ENCODE measurements at places on chromosomes 1 and 21.

DNA sequence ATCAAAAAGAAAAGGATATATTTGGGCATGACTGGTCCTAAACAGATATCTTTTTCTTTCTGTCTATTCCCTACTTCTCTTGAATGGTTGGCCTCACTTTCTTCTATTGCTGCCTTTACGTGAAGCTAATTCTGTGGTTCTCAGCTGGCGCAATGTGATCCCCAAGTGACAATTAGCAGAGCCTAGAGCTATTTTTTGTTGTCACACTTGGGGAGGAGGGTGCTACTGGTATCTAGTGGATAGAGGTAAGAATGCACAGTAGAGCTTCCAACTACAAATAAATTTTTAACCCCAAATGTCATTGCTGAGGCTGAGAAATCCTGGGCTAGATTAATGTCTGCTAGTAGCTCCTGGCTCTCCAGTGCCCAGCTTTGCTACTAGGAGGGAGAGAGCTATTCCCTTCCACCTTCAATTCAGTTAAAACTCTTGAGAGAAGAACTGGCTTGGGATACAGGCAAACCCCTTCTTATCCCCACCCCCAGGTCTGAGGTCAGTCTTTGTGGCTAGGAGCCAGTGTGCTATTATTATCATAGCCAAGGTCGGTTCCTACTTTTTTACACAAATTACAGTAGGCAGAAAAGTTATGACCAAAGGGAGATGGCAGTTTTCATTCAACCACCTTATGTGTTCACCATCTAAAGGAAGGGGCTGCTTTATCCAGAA lies 102.1 kb downstream of the SNX7 start:
- no peak for DNase-seq

DNA sequence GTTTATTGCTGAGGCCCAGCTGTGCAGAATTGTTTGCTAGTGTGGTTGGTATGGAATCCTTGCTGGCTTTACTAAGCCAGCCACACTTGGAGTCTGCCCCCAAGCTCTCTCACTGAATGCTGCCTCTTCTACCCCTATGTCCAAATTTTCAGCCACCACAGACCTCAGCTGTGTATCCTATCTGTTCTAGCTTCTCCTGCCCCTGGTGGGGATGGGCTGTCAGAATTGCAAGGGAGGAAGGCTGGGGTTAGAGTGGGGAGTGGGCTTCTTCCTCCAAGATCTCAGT lies 4.4 kb downstream of the NHLH1 start:
- no peak for DNase-seq

- no peak for DNase-seq
Observed at GRCh38 chr1:113133038-113133437, 60.0 kb downstream of the LRIG2 start.

GRCh38 chr1:31880957-31881687 lies 57.0 kb downstream of the PTP4A2 start:
- no peak for DNase-seq

DNA sequence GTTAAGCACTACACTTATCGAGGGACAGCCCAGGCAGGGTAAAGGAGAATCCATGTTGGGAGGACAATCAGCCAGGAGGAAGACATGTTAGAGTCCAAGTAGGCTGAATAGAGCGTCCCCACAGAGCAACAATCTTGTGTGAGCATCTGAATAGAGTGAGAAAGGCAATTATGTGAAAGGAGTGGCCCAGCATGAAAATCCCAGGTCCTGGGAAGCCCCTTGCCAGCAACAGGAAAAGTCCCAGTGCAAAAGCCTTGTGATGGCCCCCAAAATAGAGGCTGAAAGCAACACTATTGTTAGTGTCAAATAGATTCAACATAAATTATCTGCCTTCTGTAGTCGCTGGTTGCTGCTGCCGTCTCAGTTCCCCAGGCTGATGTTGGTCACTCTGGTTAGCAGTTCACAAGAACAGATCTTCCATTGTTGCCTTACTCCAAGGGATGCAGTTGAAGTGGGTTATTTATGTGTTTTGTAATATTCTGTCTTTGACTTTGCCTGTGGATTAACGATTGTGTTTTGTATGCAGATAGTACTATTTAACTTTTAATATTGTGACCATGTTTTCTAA lies 12.1 kb upstream of the ABL2 start:
- no peak for DNase-seq

DNA sequence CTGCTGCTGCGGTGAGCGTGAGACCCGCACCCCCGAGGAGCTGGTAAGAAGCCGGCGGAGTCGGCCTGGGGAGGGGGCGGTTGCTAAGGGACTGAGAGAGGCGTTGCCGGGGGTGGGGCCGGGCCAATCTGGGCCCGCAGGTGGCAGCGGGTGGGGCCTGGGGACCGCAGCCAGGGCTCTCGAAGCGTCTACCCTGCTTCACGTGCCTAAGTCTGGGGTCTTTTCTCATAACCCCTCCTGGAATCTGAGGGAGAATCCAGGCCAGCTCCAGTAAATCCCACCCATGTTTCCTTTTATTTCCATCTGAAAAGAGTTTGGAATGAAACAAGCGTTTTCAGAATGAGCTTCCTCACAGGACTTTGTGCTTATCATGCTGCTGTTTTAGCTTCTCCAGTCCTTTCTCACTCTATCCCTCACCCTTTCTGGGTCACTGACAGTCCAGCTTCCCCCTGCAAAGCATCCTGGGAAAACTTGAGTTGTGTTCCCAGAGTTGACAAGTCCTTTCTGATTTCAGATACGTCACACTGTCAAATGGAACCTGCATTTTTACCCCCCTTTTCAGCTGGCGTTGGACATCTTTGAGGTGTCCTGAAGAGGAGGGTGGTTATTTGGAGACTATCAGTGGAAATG lies 431 bp downstream of the CLCN6 start:
- DNase-seq = no peak

DNA sequence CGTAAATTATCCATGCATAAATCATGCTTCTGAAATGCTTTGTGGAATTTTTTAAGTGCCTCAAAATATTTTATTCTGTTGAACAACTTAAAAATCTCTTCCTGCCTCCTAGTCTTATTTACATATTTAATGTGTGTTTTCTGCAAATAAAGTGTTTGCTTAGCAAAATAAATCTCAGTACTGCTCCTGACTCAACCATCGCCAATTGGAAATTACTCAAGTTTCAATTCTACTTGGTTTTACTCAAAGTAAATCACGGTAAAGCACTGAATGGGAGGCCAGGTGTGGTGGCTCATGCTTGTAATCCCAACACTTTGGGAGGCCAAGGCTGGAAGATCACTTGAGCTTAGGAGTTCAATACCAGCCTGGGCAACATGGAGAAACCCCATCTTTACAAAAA lies 152.2 kb upstream of the NR5A2 start:
- DNase-seq = no peak

- DNase-seq = no peak
Observed at GRCh38 chr1:225440380-225441221, 12.8 kb upstream of the LBR start.

GRCh38 chr21:43305336-43305665 lies 121.6 kb downstream of the SIK1 start:
- DNase-seq = no peak

GRCh38 chr1:31704271-31705079 lies 658 bp upstream of the COL16A1 start:
- no peak for DNase-seq

- DNase-seq = no peak
Observed at GRCh38 chr1:184861755-184862336, 107.2 kb upstream of the EDEM3 start.

- DNase-seq = peak; percentile 75
Observed at GRCh38 chr1:200415789-200416593, 6.2 kb upstream of the ZNF281 start.

GRCh38 chr1:219121679-219122078 lies 52.0 kb upstream of the LYPLAL1 start:
- DNase-seq = no peak

- no peak for DNase-seq
Observed at GRCh38 chr1:55089683-55090082, 50.3 kb downstream of the PCSK9 start.

DNA sequence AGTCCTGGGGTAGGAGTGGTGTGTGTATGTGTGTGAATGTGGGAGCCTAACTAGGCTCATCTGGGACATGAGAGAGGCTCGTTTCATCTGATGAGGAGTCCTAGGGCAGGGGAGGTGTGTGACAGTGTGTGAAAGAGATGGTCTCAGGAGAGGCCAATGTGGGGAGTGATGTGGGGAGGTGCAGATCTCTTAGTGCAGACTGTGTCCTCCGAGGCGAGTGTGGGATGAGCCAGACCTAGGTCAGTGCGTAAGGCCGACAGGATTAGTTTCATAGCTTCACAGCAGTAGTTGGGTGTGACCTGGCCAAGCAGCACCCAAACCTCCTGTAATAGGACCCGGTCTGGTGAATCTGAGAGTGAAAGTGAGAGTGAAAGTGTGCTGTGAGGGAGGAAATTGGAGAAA lies 94.7 kb downstream of the LIPI start:
- no peak for DNase-seq

- no peak for DNase-seq
Observed at GRCh38 chr21:34148826-34149558, 75.6 kb downstream of the MRPS6 start.

DNA sequence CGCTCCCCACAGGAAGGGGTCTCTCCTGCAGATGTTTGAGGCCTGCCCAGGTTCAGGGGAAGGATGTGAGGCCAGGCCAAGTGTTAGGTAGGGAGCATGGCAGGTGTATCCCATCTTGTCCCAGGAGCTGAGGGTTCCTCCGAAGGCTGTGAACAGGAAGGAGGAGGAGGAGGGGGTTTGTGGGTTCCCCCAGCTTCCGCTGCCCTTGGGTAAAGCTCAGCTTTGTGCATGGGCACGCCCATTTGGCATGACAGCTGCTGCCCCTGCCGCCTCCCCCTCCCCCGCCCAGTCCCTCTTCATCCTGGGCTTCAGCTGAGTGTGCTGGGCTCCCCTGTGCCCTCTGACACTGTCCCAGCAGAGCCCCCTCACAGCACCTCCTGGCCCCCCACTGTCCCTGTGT lies 25.5 kb downstream of the TNFRSF8 start:
- DNase-seq = no peak

DNA sequence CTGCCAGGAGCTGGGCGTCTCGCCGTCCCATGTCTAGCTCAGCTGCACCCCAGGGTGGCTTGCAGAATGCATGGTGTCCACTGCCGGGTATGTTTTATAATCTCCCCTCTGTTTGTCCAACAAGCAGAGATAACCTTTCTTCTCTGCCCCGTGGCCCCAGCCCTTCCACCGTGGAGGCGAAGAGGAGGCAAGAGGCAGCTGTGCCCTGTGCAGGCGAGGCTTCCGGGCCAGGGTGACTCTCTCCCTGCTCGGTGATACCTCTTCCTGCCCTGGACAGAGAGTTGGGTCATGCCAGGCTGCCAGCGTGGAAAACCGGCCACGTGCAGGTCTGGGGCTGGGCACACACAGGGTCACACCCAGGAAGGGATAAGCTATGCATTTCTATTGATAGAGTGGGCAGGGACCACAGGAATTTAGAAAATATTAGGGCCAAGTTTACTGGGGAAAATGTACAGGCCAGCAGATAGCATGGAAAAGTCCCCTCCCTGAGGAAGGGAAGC lies at the start of gene TFF2:
TFF2 (minus strand) TSS at position 68 of the 500 bp plus-strand sequence; CDS start at position 31, 37 bp downstream.
- DNase-seq = peak; percentile 24

DNA sequence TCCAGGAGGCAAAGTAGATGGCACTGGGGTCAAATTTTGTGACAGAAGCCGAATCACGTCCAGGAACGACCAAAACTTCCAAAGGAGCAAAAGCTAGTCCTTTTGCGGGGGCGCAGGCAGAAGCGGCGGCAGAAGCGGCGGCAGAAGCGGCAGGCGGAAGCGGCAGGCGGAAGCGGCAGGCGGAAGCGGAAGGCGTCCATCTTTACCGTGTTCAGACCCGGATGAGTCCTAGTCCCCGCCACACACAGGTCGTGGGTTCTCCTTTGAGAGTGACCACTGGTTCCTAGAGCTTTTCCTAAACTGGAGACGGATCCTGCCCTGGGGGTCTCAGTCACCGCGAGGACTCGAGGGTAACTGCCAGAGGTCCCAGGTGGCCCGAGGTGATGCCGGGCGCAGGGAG lies 53.6 kb downstream of the POFUT2 start:
- no peak for DNase-seq

GRCh38 chr1:23598424-23598823 lies 39.1 kb upstream of the ID3 start:
- no peak for DNase-seq

- DNase-seq = no peak
Observed at GRCh38 chr1:167938080-167938636, 1.3 kb upstream of the MPC2 start.

GRCh38 chr21:35145626-35146233 lies 96.6 kb upstream of the RUNX1 start:
- DNase-seq = peak; percentile 44

- peak; percentile 8 for DNase-seq
Observed at GRCh38 chr1:6082430-6082971, 36.8 kb downstream of the KCNAB2 start.

- DNase-seq = no peak
Observed at GRCh38 chr1:150024156-150024555, 13.6 kb upstream of the OTUD7B start.

GRCh38 chr1:40344597-40344996 lies 27.5 kb upstream of the COL9A2 start:
- peak; percentile 13 for DNase-seq

DNA sequence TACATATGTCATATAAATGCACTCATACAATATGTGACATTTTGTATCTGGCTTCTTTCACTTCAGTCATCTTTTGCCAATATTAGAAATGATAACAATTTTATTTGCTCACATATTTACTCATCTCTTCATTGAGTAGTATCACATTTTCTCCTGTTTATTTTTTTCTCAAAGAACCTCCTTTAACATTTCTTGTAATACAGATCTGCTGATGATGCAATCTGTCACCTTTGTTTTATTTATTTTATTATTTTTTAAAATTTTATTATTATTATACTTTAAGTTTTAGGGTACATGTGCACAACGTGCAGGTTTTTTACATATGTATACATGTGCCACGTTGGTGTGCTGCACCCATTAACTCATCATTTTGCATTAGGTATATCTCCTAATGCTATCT lies 15.8 kb upstream of the TSHB start:
- no peak for DNase-seq

DNA sequence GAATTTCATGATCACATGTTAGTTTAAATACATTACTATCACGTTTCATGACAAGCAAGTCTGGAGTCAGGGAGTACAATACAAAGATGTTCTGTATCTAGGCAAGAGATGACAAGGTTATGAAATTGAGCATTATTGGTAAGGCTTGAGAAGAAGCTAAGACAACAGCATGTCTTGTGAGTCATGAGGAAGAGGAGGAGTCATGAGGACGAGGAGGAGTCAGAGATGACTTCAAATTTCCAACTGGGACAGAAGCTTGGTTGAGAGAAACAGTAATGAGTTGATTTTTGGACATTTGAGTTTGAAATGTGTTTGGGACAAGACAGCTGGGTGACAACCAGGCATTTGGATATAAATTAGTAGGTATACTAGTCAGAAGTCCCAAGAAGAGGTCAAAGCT lies 4.3 kb upstream of the UBE2U start:
- no peak for DNase-seq

- DNase-seq = no peak
Observed at GRCh38 chr1:184292101-184292500, 94.7 kb upstream of the C1orf21 start.

All from Calu3 (cell line).